Esophagus muscularis mucosa (tissue), 4 donors: ENCODE measurements at places on chromosomes 16 and 17. TPM values are rescaled to one million over a fixed set of nuclear protein-coding genes. Genes with fewer than 3 reads are reported as not detected.

Gene FBXO39
- total RNA-seq = not detected

Gene CHD3
- 139 TPM for total RNA-seq

Gene CCDC78
- total RNA-seq = 0.42 TPM

Gene SLC13A5
- 0.34 TPM for total RNA-seq
